Effector CD8-positive, alpha-beta T cell (primary cell): ENCODE measurements at places on chromosomes 12 and 14.

- DNase-seq = no peak
Observed at GRCh38 chr12:18479256-18479655, 217.9 kb downstream of the PIK3C2G start.

GRCh38 chr12:122909442-122910288 is 13.7 kb upstream of the VPS37B start:
- no peak for DNase-seq

DNA sequence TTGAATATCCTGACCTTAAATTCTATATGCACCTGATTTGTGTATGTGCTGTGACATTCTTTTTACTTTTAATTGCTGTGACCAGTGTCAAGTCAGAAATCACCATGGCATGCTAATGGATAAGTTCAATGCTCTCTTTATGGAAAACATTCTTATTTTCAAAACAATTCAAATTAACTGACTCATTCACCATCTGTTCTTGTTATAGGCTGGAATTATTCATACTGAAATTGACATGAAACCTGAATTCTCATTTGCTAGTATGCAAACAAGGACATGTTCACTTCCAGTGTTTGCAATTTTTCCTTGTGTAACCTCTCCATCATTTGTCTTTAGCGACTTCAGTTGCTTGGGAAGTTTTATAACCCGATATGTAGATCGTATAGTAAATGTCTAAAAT is at the start of gene TAS2R30:
Gene TAS2R30, minus strand, starts transcription at position 340 of the 400 bp plus-strand sequence. CDS start 400 bp downstream, outside the sequence.
- no peak for DNase-seq

- DNase-seq = no peak
Observed at GRCh38 chr12:120579179-120579578, 2.0 kb downstream of the POP5 start.

DNA sequence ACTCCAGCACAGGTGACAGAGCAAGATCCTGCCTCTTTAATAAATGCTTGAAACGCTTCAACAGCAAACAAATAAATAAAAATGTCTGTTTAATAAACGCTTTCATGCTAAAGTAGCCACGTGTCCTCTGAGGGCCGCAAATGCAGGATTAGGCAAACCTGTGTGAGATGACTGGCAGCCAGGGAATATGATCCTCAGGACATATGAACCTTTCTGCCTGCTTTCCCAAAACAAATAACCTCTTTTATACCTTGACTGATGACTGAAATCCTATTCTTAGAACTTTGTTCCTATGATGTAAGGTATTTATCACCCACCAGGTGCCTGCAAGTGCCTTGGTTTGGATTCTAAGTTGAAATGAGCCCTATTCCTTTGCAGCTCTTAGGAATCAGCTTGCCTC is 14.5 kb upstream of the FLVCR2 start:
- no peak for DNase-seq

DNA sequence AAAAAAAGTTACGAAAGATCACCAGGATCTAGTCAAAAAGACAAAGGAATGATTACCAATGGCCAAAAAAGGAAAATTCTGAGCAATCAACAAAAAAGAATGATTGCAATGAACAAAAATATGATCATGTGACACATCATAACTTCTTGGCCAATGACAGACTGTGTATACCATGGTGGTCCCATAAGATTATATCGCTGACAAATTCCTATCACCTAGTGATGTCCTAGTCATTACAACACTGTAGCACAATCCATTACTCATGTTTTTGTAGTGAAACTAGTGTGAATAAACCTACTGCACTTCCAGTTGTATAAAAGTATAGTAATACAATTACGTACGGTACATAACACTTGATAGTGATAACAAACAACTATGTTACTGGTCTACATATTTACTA is 12.3 kb downstream of the SEL1L start:
- no peak for DNase-seq

DNA sequence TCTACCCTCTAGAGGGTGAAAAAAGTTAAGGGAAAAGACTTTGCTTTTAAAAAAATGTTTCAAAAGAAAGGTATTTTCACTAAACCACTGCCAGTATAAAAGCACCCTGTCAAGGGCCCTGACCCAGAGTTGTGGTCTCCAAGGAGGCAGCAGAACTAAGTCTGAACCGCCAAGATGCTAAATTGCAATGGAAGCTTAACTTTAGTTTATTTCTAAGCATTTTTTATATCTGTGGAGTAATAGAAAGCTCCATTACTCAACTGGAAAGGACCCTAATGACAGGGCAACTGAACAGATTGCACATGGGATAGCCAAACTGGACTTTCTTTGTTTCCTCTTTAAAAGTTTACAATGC is 379.8 kb downstream of the NAV3 start:
- no peak for DNase-seq

- no peak for DNase-seq
Observed at GRCh38 chr14:63705561-63706070, 22.2 kb downstream of the SGPP1 start.

- no peak for DNase-seq
Observed at GRCh38 chr12:128258866-128259555, 8.0 kb upstream of the TMEM132C start.

GRCh38 chr14:62743560-62743959 is 301.7 kb downstream of the KCNH5 start:
- DNase-seq = no peak

DNA sequence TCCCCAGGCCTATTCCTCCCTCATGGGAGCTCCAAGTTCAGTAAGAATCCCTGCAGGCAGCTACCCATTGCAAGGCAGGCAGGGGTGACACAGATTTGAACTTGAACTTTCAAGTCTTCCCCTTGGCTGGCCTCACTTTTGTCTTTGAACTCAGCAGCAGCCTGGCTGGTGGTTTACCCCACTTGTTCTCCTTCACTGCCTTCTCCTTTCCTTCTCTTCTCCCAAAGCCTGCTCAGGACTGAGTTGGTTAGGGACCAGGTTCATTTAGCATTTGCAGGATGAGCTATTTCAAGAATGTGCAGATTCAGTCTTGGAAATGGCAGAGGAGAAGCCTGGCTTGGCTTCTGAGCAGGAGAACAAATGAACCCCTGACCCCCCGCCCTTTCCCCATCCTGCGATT is 67.7 kb upstream of the TBX3 start:
- DNase-seq = no peak

DNA sequence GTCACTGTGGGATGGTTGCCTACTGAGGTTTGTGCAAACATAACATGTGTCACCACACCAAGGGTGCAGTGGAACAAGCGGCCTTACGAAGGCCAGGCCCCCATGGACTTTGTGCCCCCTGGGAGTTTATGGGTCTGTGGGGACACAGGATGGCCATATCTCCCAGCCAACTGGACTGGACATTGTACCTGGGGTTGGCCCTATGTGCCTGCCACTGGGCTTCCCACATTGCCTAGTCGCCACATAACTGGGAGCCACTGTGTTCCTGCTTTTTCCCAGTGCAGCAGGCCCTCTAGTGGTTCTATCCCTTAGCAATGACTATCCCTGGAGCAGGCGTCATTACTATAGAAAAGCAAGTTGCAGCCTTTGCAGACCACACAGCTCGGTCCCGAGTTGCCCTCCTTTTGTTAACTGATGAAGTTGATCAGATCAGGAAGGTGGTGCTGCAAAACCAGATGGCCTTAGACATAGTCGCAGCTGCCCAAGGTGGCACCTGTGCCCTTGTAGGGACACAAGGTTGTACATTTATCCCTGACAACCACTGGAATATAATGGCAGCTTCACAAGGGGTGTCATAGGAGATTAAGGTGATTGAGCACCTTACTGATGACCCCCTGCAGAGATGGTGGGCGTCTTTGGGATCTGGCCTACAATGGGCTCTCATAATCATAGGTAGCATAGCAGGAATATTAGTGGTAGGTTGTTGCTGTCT is 15.2 kb upstream of the RNASE12 start:
- no peak for DNase-seq

DNA sequence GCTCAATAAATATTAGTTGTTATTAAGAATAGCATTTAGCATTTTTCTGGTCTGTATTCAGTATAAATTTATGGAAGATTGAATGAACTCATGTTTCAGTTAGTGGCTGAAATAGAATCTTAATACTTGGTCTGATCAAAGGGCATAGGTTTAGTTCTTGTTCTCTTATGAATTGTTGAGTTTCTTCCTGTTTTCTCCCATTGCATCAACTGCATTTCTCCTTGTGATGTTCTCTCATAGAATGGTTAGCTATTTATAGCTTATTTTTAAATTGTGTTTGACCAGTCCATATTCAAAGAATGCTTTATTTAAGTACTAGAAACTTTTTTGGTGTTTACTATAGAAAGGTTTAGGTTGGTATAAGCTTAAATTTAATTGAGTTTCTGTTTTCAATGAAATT is 29.8 kb downstream of the APAF1 start:
- DNase-seq = no peak

DNA sequence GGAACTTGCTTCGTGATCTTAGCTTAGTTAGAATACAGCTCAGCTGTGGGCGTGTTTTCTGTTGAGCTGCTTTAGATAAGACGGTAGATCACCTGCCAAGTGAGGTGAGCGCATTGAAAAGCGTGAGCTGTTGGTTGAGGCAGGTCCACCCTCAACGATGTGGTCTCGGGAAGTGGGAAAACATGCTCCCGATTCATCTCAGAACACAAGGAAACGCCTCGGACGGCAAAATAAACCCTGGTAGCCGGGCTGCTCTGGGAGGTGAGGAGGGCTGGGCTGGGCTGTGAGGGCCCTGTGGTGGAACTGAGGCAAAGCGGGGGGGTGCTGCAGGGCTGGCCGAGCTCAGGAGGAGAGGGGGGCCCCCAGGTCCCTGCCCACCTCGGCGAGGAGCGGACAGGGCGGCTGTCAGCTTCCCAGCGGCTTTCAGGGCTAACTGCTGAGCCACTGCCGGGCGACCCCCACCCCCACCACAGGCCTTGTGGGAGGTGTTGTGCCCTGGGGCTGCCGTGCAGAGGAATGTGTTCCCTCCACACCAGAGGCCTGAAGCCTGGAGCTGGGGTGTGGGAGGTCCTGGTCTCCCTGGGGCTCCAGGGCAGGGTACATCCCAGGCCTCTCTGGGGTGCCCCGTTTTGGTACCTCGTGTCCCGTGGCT is 30.7 kb downstream of the NOC4L start:
- DNase-seq = no peak

DNA sequence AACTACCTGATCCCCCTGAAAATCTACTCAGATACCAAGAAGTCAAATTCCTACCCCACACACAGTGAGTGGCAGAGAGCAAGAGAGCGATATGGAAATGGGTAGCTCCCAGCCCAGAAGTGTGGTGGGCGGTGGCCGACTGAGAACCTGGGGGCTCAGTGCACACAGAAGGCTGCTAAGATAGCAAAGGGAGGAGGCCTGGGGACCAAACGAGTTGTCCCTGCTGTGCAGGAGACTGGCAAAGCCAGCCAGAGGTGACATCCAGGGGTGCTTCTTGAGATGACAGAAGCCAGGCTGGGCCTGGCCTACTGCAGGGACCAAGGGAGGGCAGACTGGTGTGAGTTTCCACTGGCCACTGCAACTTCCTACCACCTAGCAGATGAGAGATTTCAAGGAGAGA is 52.9 kb downstream of the VWF start:
- DNase-seq = no peak

- DNase-seq = no peak
Observed at GRCh38 chr12:82959821-82960220, 273.1 kb downstream of the TMTC2 start.

GRCh38 chr12:9668161-9669018 is 1.1 kb upstream of the CLEC2D start:
- DNase-seq = no peak

- DNase-seq = no peak
Observed at GRCh38 chr12:52178984-52179383, 12.8 kb downstream of the KRT80 start.

DNA sequence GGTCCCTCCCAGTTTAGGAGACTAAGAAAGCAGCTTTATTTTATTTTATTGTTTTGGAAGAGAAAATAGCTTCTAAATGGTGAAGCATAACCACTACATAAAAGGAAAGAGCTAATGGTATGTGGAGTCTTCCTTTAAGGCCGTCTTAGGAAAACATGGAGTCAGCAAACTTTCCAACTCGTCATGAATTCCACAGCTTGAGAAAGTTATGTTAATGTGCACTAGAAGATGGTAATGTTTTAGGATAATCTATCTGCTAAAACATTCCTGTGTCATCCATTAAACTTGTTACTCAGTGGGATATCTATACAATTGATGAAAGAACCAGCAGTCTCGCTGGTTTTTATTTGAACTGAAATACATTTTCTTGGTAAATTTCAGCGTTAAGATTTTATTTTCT is 448.4 kb upstream of the SEL1L start:
- no peak for DNase-seq

GRCh38 chr12:113056631-113057488 is at the start of gene DTX1:
Gene DTX1, plus strand, starts transcription at chr12:113056730. Its CDS starts 1,463 bp downstream, at chr12:113058193.
- no peak for DNase-seq

GRCh38 chr12:19190292-19191031 is 60.9 kb downstream of the PLEKHA5 start:
- no peak for DNase-seq

DNA sequence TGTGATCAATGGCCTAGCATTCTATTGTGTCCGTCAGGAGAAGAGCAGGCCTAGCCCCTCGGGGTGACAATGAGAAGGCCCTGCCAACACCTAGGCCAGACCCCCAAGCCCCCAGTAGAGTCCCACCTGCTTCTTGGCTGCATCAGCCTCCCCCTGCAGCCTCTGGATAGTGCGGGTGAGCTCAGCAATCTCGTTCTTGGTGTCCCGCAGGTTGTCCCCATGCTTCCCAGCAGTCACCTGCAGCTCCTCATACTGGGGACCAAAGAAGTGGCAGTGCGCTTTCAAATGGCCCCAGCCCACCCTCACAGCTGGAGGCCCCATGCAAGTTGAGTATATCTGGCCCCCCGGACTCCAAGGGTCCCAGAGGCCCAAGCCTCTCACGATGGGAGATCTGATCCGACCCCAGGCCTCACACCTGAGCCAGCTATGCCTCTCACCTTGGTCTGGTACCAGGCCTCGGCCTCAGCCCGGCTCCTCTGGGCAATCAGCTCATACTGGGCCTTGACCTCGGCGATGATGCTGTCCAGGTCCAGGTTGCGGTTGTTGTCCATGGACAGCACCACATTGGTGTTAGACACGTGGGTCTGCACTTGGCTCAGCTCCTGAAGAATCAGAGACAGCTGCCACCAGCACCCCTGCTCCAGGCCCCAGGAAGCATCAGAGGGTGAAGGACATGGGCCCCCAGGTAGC is 10.0 kb upstream of the KRT4 start:
- no peak for DNase-seq

GRCh38 chr12:49440035-49440434 is 72.8 kb downstream of the SPATS2 start:
- no peak for DNase-seq

- peak; percentile 65 for DNase-seq
Observed at GRCh38 chr12:113232840-113233585, 11.7 kb downstream of the TPCN1 start.

GRCh38 chr12:92365836-92366235 is 220.2 kb upstream of the BTG1 start:
- no peak for DNase-seq

DNA sequence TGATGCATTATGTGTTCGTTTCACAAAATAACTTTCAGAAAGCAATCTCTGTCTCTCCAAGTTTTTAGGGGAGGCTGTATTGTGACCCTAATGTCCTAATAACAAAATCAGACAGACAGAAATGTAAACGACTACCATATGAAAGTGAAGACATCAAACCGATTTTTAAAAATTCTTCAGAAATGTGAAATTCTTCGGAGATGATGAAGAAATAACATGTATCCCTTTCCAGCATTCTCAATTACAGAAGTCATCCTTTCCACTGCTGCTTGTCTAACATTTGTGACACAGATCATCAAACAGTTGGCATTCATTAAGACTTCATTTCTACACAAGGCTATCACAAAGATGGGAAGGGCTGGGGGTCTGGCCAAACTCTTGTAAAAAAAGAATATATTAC is 41.0 kb downstream of the DMAC2L start:
- no peak for DNase-seq

GRCh38 chr12:56336361-56337167 is 2.1 kb upstream of the IL23A start:
- no peak for DNase-seq
